ENCODE measurements at places on chromosomes 13 and 19.

DNA sequence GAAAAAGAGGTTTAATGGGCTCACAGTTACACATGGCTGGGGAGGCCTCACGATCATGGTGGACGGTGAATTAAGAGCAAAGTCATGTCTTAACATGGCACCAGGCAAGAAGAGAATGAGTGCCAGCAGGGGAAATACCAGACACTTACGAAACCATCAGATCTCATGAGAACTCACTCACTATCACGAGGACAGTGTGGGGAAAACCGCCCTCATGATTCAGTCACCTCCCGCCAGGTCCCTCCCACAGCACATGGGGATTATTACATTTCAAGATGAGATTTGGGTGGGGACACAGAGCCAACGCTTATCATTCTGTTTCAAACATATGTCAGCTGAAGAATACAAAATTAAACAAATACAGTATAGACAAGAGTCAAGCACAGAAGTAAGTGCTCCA is 165.1 kb downstream of the PCCA start:
- no peak for DNase-seq

GRCh38 chr19:3323026-3323425 is 43.4 kb upstream of the NFIC start:
- no peak for DNase-seq

GRCh38 chr13:111661052-111661451 is 340.6 kb downstream of the TEX29 start:
- no peak for DNase-seq

GRCh38 chr19:53394522-53394973 is 401 bp upstream of the ZNF765 start:
- peak; percentile 30 for DNase-seq

DNA sequence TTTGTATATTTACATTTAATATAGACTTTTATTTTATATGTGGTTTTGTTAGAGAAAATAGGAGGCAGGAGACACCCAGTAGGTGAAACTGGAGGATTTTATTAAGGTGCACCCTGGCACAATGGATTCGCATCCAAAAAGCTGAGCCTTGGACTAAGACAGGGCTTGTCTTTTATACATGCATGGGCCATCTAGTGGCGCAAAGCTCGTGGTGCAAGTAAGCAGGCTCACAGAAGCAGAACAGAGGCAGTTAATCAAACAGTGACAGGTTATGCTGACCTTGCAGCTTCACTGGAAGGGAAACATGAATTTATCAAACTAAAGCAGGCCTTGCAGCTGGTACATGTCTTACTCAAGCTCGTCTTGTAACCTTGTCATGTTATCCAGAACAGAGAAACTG is 58.8 kb upstream of the ZNF681 start:
- no peak for DNase-seq

- DNase-seq, result no peak
These were observed 782 bp upstream of the JUND start for GRCh38 chr19:18282021-18282787.

DNA sequence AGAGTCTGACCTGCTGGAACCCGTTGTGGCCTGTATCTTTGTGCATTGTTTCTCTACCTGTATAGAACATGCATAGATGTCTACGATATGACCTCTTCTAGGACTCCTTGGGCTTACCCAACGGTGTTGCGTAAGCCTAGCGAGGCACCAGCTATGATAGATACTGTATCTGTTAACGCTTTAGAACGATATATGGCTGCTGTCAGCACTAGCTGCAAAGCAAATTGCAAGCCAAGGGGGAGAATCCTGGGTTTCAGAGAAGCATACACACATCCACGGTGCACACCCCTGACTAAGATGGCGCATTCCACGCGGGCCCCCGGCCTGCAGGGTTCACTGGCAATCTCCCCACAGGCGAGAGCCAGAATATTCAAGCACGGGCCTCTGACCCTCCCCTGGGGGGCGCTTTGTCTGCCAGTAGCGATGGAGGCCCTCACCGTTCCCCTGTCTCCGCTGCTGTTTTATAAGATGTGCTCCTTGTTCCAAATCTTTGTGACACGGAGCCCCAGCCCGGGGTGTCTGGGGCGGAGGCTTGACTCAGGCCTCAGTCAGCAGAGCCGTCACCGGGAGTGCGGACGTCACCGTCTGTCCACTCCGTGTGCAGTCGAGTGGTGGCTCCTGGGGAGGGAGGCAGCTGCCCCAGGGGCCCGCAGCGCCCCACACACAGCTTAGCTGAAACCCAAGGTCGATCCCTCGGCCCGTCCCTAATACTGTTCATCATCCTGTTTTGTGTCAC is 12.9 kb upstream of the RPS15 start:
- DNase-seq, result no peak

GRCh38 chr13:111623208-111623607 is 302.8 kb downstream of the TEX29 start:
- no peak for DNase-seq

DNA sequence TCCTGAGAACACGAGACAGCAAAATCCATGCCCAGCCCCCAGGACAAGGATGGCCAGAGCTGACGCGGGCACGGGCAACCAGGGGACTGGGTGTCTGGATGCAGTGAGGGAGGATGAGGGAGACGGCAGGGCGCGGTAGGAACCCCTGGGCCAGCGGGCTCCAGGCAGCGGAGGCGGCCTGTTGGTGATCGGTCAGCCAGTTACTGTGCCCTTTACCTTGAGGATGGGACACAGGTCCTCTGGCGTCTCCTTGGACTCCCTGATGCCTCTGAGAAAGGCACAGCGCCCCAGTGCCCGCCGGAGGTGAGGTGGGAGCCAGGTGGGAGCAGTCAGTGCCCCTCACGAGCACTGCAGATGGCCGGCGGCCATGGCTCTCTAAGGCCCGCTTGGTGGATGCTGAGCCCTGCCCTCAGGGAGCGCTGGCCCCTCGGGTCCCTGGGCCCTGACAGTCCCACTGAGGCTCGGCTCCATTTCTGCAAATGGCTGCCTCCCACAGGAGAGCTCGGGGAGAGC is 31.2 kb downstream of the C13orf46 start:
- DNase-seq, result no peak

DNA sequence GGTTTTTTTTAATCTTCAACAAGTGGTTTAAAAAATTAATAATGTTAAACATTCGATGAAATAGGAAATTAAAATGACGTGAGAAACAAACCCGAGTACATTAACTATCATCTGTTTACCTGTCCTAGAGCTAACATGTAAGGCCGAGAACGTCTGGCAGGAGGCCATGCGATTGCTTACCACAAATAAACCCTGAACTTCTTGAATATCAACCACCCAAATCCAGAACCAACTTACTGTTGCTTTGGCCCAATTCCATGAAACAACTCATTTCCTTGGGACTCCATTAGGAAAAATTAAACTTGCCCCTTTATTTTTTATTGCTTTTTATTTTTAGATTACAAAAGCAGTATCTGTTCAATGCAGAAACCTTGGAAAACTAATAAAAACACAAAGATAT is 228.9 kb upstream of the IRS2 start:
- DNase-seq, result no peak

- DNase-seq, result no peak
These were observed 29.9 kb downstream of the UCHL3 start for GRCh38 chr13:75579529-75579928.
